ENCODE measurements at places on chromosomes 1 and 21.
A peak's percentile ranks its signal among the peaks of the same experiment; 100 is the strongest.

DNA sequence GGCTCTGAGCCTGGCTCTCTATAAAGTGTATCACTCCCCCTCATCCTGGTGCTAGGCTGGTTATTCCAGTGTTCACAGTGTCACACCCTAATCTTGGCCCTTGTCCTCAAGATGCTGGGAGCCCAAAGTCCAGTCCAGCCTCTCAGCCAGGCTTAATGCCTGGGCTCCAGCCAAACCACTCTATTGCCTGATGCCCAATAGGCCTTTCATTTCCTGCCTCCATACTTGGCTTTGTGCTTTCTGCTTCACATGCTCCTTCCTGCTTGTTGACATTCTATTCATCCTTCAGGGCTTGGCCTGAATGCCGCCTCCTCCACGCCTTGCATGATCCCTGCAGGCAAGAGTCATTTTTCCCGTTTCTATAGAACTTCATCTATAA lies 1.7 kb downstream of the KLHDC8A start:
- no peak for DNase-seq

DNA sequence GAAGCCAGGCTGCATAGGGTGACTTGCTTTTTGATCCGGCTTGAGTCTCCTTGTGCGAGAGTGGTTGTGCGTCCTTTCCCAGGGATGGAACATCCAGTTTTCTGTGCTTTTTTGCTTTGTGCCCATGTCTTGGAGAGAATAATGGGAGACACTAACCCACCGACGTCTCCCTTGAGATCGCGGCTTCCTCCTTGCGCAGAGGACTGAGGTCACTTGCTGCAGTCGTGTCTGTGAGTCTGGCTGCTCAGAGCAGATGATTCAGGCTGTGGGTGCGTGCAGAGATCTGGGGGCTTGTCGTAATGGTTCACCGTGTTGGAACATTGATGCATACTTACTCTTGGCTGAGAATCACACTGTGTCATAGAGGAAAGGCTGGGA lies 164.5 kb upstream of the CACNA1E start:
- DNase-seq, result peak; percentile 32

GRCh38 chr1:36408479-36408878 lies 10.8 kb upstream of the LSM10 start:
- DNase-seq, result no peak

GRCh38 chr1:242185731-242186130 lies 186.8 kb upstream of the MAP1LC3C start:
- no peak for DNase-seq

GRCh38 chr1:212514056-212514614 lies 81.4 kb downstream of the NENF start:
- peak; percentile 52 for DNase-seq
